ENCODE measurements at places on chromosomes 7 and 10. TPM values are rescaled to one million over a fixed set of nuclear protein-coding genes. Genes with fewer than 3 reads are reported as not detected.

GRCh38 chr7:23410446-23411183 lies 59.7 kb downstream of the IGF2BP3 start:
- no peak overlapping the region for H3K27ac ChIP-seq
- no peaks in the 10 kb centered on the region for H3K4me1 ChIP-seq

GRCh38 chr7:154729056-154729455 lies 273.9 kb downstream of the PAXIP1 start:
- no peak overlapping the region for H3K27ac ChIP-seq
- H3K4me3 ChIP-seq = no peak overlapping the region
- no peaks in the 10 kb centered on the region for H3K27me3 ChIP-seq
- no peaks in the 10 kb centered on the region for H3K4me1 ChIP-seq
- no peaks in the 10 kb centered on the region for H3K36me3 ChIP-seq

GRCh38 chr10:113853578-113854012 lies 287 bp downstream of the DCLRE1A start:
- H3K27ac ChIP-seq = peak overlapping the region; percentile 90
- peaks cover 3% of the 10 kb centered on the region for H3K36me3 ChIP-seq
- H3K4me1 ChIP-seq = peaks cover 46% of the 10 kb centered on the region
- H3K4me3 ChIP-seq = peak overlapping the region; percentile 75

DNA sequence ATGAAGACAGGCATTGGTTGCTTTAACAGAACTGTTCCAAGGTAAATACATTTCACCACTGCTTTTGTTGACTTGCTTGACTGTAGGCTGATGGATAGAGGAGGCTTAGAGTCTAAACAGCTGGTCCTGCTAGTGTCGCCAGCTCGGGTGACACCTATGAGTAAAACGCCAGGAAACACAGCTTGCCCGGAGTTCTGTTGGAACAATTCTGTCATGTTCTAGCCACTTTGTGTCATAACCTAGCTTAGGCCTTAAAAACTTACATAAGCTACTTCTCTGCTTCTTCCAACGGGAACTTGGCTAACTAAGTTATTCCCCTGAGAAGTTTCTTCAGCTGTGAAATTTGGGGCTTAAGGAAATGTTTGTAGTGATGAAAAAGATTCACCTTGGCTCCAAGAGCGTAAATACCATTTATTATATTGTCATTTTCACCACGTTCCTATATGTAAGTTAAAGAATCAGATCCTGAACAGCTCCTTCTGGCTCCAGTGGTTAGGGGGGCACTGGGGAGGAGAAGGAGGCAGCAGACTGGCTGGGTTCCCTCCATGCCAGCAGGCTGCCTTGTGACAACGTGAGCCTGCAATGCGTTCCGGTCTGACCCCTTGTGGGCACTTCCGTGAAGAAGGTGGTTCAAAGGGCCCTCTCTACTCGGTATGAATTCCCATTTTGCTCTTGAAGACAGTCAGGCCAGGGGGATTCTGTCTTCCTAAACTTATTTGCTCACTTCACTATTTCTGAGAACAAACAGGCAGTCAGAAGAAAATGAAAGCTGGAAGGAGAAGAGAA lies 253.2 kb downstream of the BMPER start:
- H3K4me3 ChIP-seq = no peak overlapping the region
- DNase-seq = no peak
- no peaks in the 10 kb centered on the region for H3K36me3 ChIP-seq
- peak overlapping the region; percentile 16 for H3K27ac ChIP-seq
- peaks cover 26% of the 10 kb centered on the region for H3K4me1 ChIP-seq
- no peaks in the 10 kb centered on the region for H3K27me3 ChIP-seq

GRCh38 chr10:62147425-62147824 lies 121.2 kb downstream of the RTKN2 start:
- H3K27ac ChIP-seq = no peak overlapping the region
- H3K36me3 ChIP-seq = no peaks in the 10 kb centered on the region
- H3K4me3 ChIP-seq = no peak overlapping the region
- DNase-seq = no peak
- no peaks in the 10 kb centered on the region for H3K4me1 ChIP-seq
- no peaks in the 10 kb centered on the region for H3K27me3 ChIP-seq

GRCh38 chr7:73611017-73611555 lies 13.2 kb downstream of the MLXIPL start:
- no peaks in the 10 kb centered on the region for H3K36me3 ChIP-seq
- H3K27me3 ChIP-seq = no peaks in the 10 kb centered on the region
- no peaks in the 10 kb centered on the region for H3K4me1 ChIP-seq
- no peak for DNase-seq
- no peak overlapping the region for H3K27ac ChIP-seq

DNA sequence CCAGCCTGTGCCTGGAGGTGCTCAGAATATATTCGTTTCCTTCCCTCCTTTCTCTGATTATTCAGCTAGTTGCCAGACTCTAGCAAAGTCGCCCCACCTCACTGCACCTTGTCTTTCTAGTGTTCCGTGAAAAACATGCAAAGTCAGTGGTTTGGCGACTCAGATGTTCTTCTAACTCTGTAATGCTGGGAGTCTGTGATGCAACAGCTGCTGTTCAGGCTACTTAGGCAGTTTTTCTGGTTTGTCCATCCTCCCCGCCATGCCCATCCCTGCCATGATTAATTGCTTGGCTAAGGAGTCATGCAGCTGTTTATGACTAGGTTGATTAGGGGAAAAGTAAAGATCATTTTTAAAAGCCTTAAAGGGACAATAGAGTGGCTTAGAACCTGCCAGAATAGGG lies 99.4 kb downstream of the MTPN start:
- H3K4me1 ChIP-seq = no peaks in the 10 kb centered on the region
- H3K4me3 ChIP-seq = no peak overlapping the region
- no peak for DNase-seq
- H3K36me3 ChIP-seq = no peaks in the 10 kb centered on the region
- no peak overlapping the region for H3K27ac ChIP-seq
- H3K27me3 ChIP-seq = no peaks in the 10 kb centered on the region

GRCh38 chr7:105673367-105674084 lies 92.2 kb upstream of the EFCAB10 start:
- no peak overlapping the region for H3K27ac ChIP-seq
- H3K4me1 ChIP-seq = peaks cover 52% of the 10 kb centered on the region
- no peak for DNase-seq
- no peaks in the 10 kb centered on the region for H3K36me3 ChIP-seq
- no peak overlapping the region for H3K4me3 ChIP-seq

DNA sequence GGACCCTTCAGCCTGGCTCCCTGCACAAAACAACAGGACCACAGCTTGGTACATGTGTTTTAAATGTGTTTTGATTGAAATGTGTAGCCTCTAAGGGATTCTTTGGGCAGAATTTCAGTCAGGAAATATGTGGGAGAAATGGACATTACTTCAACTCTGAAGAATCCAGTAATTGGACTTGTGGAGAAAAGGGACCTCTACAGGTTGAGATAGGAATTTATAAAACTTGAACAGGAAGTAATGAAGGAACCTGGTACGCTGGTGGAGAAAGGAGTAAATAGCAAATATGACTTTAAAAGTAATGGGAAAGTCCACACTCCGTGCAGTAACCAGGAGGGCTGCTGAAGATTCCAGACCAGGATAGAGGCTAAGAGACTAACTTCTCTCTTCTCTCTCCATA lies 220.5 kb downstream of the LHFPL3 start:
- no peak overlapping the region for H3K27ac ChIP-seq
- H3K4me1 ChIP-seq = peaks cover 18% of the 10 kb centered on the region
- no peaks in the 10 kb centered on the region for H3K36me3 ChIP-seq
- no peak overlapping the region for H3K4me3 ChIP-seq
- DNase-seq = no peak

- no peak overlapping the region for H3K27ac ChIP-seq
- no peak for DNase-seq
- H3K4me1 ChIP-seq = peaks cover 8% of the 10 kb centered on the region
- H3K27me3 ChIP-seq = no peaks in the 10 kb centered on the region
- no peaks in the 10 kb centered on the region for H3K36me3 ChIP-seq
- no peak overlapping the region for H3K4me3 ChIP-seq
Observed at GRCh38 chr10:132859084-132859855, 73.3 kb upstream of the NKX6-2 start.

The TDRD1 gene
- total RNA-seq = not detected

The TECPR1 gene
- 19.6 TPM for total RNA-seq

The NODAL gene
- not detected for total RNA-seq

All from vagina (tissue), 2 donors.